ENCODE measurements at places on chromosomes 1 and 21.

DNA sequence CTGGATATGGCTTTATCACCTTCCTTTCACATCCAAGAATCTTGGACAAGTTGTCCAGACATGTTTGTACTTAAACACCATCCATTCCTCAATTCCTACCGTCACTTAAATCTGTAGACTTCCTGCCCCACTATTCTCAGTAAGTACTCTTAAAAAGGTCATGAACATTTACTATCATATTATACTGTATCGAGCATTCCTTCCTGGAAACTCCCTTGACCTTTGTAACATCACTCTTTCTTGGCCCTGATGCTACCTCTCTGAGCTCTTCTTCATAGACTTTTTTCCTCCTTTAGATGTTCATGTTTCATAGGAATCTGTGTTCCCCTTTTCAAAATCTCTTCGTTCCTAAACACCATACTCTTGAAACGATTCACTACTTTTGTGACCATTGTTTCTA is 15.5 kb downstream of the BLZF1 start:
- DNase-seq: no peak

DNA sequence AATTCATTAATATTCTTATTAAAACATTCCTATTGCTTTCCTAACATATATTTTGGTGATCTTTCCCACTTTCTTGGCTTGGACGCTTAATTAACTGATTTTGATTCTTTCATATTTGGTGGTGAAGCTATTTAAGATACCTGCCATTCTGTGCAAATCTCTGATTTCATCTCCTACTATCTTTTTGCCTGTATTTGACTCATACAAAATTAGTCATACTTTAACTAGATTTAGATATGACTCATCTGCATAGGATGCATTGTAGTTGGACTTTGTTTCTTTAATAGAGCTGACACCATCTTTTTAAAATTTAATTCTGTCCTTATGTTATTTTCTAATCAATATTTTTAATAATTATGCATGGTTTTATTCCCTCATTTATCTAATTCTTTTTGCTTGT is 93.8 kb upstream of the PLPPR4 start:
- no peak for DNase-seq

DNA sequence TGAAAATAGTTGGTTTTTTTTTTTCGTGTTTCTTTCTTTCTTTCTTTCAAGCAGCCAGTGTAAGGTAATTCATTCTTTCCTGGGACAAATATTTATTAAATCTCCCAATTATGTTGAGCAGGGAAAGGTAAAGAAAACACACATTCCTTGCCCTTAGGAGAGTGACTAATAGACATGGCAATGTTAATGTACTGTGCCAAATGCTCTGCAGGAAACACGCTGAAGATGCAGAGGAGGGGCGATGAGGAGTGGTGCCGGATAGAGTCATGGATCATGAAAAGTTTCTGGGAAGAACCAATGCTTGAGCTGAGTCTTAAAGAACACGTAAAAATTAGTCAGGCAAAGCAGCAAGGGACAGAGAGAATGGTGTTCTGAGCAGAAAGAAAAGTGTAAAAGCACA is 199.2 kb downstream of the DNM3 start:
- no peak for DNase-seq

GRCh38 chr1:143660354-143660941 is 311.3 kb downstream of the FAM72C start:
- no peak for DNase-seq

GRCh38 chr1:165903672-165904071 is 76.3 kb downstream of the UCK2 start:
- DNase-seq: no peak

- no peak for DNase-seq
These were observed 5.2 kb downstream of the RGL1 start for GRCh38 chr1:183810121-183810520.

GRCh38 chr1:206081856-206082255 is 28.9 kb downstream of the RHEX start:
- DNase-seq: no peak

DNA sequence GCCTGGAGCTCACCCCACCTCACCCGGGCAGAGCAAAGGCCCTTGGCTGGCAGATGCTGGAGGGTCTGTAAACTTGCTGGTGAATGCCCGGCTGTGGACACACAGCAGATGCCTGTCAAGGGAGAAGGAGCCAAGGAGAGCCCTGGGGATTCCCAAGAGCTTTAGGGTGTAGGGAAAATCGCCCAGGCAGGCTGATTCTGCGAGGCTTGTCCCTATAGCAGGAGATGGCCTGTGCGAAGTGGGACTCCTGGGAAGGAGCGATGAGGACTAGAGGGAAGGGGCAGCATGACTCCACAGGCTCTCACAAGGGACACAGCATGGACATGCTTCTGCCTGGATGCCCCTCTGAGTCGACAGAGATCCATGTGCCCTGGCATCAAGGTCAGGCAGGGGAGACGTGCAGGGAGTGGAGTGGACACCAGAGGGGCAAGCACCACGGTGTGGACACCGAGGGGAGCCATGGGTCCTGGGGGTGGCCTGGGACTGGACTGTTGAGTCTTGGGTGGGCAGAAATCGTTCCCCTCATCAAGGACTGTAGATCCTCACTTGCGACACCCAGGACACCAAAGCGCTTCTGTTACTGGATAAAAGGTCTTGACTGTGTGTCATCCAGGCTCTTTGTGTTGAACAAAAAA is 71.4 kb upstream of the ABCG1 start:
- no peak for DNase-seq

DNA sequence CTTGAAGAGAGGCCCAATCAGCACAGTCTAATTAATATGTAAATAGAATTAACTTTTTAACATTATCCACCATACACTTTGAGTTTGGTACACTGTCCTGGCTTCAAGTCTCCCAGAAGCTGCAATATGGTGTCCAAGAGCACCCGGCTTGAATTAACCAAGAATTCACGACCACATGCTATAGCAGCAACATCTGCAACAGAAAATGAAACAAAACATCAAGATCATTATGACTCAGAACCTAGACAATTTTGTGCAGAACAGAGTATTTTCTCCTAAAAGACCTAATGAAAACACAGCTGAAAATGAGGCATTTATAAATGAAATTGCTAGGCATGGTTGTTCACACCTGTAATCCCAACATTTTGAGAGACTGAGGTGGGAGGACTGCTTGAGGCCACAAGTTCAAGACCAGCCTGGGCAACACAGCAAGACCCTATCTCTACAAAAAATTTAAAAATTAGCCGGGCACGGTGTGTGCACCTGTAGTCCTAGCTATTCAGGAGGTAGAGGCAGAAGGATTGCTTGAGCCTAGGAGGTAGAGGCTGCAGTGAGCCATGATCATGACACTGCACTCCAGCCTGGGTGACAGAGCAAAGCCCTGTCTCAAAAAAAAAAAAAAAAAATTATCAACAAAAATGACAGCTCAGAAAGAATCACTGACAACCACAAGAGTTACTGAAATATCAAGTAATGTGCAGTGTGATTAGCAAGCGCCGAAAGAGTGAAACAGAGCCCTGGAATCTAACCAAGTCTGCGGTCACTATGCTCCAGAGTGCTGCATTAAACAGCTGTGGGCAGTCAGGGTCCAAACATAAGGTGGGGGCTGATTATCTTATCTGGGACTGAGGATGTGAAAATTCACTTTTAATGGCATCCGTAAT is 45.3 kb downstream of the HSF2BP start:
- DNase-seq: no peak

- DNase-seq: no peak
These were observed 143.6 kb upstream of the LMO4 start for GRCh38 chr1:87185077-87185476.
